ENCODE measurements at places on chromosomes 7 and 10. TPM values are rescaled to one million over a fixed set of nuclear protein-coding genes. Genes with fewer than 3 reads are reported as not detected.

- peaks cover 16% of the 10 kb centered on the region for H3K4me1 ChIP-seq
- H3K4me3 ChIP-seq: no peak overlapping the region
- no peak for DNase-seq
- H3K27me3 ChIP-seq: no peaks in the 10 kb centered on the region
- no peaks in the 10 kb centered on the region for H3K36me3 ChIP-seq
- no peak overlapping the region for H3K27ac ChIP-seq
Observed at GRCh38 chr10:48404646-48405045, 98.2 kb downstream of the MAPK8 start.

- H3K4me1 ChIP-seq: no peaks in the 10 kb centered on the region
- peaks cover 2% of the 10 kb centered on the region for H3K36me3 ChIP-seq
- H3K27me3 ChIP-seq: no peaks in the 10 kb centered on the region
- no peak overlapping the region for H3K27ac ChIP-seq
Observed at GRCh38 chr7:157602581-157602980, 265.8 kb downstream of the DNAJB6 start.

DNA sequence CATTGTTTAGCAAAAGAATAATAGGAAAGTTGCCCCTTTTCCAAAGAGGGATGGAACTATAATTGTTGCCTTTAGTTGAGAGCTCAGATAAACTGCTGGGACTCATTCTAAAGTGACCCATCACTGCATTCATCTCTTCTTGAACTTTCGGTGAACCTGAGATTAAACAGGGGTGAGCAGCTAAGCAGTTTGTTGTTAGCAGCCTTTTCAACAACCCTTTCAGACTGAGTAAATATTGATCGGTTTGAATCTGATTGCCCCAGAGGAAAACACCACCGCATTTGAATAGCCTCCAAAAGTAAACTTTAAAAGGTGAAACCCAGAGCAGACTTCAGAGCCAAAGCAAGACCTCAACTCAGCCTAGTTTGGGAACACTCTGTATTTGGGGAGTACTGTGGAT is 4.7 kb downstream of the HOXA1 start:
- no peak overlapping the region for H3K27ac ChIP-seq
- no peaks in the 10 kb centered on the region for H3K4me1 ChIP-seq
- no peak for DNase-seq
- H3K27me3 ChIP-seq: no peaks in the 10 kb centered on the region

DNA sequence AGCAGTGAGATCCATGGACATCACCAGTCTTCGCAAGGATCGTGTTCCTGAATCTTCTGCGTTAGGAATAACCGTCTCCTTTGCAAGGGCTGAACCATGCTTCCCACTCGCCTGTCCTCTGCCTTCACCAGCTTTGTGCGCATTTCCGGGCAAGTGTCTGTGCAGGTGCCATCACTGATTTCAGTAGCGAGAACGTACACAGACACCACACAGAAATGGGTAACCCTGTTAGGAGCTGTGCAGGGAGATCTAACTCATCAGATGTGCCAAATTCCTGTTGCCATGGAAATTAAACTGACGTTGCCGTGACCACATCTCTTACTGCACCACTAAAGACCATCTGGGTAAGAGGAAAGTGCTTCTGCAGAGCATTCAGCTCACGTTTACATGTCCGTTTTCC is 146.3 kb downstream of the DIP2C start:
- no peaks in the 10 kb centered on the region for H3K36me3 ChIP-seq
- no peak overlapping the region for H3K4me3 ChIP-seq

- no peak overlapping the region for H3K27ac ChIP-seq
- no peaks in the 10 kb centered on the region for H3K27me3 ChIP-seq
- peaks cover 21% of the 10 kb centered on the region for H3K36me3 ChIP-seq
Observed at GRCh38 chr7:2792856-2793487, 51.1 kb downstream of the GNA12 start.

GRCh38 chr10:45487735-45488134 is 113.7 kb downstream of the ALOX5 start:
- H3K4me3 ChIP-seq: no peak overlapping the region
- no peak for DNase-seq
- H3K27me3 ChIP-seq: no peaks in the 10 kb centered on the region
- no peaks in the 10 kb centered on the region for H3K36me3 ChIP-seq

- H3K27ac ChIP-seq: no peak overlapping the region
- H3K4me1 ChIP-seq: no peaks in the 10 kb centered on the region
- no peak for DNase-seq
Observed at GRCh38 chr10:26579256-26580063, 118.0 kb upstream of the PDSS1 start.

- H3K4me1 ChIP-seq: no peaks in the 10 kb centered on the region
- no peaks in the 10 kb centered on the region for H3K27me3 ChIP-seq
- no peak overlapping the region for H3K4me3 ChIP-seq
- DNase-seq: no peak
- no peak overlapping the region for H3K27ac ChIP-seq
Observed at GRCh38 chr10:75170215-75170614, 40.4 kb upstream of the VDAC2 start.

DNA sequence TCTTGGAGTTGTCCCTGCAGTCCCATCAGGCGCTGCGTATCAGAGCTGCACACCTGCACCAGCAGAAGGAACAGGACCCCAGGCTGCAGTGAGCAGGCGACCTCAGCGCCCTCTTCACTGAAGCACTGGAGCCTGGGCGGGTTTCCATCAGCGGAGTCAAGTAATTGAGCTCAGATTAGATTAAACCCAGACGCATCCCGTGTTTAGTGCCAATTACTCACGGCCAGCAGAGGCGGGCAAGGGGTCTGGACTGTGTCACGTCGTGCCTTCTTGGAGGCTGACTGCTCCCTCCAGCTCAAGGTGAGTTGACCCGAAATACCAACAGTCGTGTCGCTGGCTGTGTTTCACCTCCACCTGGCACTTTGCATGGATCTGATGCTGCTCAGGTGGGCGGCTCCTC is 123.6 kb downstream of the CXCL12 start:
- H3K27me3 ChIP-seq: no peaks in the 10 kb centered on the region
- H3K4me3 ChIP-seq: no peak overlapping the region
- H3K27ac ChIP-seq: no peak overlapping the region
- DNase-seq: no peak
- no peaks in the 10 kb centered on the region for H3K4me1 ChIP-seq

DNA sequence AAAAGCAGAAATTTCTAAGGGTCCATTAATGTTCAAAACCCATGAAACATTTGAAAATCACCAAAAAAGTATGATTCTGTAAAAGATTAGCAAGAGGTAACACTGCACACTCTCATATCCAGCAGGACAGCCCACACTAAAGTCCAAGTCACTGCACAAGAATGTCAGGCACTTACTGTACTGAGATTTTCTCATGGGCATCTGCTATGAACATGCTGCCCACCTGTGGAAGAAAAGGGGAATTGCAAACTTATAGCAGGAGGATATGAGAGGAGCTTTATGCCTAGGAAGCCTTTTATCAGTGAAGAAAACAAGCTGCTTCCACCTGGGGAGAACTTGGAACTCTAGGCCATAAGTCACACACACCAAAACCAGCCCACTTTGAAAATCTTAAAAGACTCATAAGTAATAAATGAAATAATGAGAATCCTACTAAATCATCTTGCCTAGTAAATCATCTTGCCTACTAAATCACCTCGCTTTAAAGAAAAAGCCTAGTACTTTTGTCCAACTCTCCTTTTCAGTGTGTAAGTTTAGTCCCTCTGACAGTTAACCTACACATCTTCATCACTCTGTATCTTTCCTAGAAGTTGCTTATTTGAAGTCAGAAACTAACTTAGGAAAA is 46.1 kb downstream of the ARMH3 start:
- no peak overlapping the region for H3K27ac ChIP-seq
- no peaks in the 10 kb centered on the region for H3K27me3 ChIP-seq
- DNase-seq: peak; percentile 94
- peaks cover 7% of the 10 kb centered on the region for H3K36me3 ChIP-seq

GNG11 gene
- 12.5 TPM for total RNA-seq

BEND7 gene
- total RNA-seq: 5.5 TPM

RBP3 gene
- total RNA-seq: not detected

FANK1 gene
- 0.42 TPM for total RNA-seq

TMEM139 gene
- 2.5 TPM for total RNA-seq

PRLHR gene
- not detected for total RNA-seq

CDNF gene
- not detected for total RNA-seq

ADARB2 gene
- total RNA-seq: 0.10 TPM

C1QL3 gene
- not detected for total RNA-seq

MMD2 gene
- not detected for total RNA-seq

ZNF479 gene
- not detected for total RNA-seq

GNAT3 gene
- total RNA-seq: not detected

WNT8B gene
- total RNA-seq: not detected

All from SJCRH30 (cell line).